ENCODE measurements at places on chromosomes 1 and 21. TPM values are rescaled to one million over a fixed set of nuclear protein-coding genes. Genes with fewer than 3 reads are reported as not detected.

Gene SPRR1A
- not detected for total RNA-seq

Gene SYPL2
- total RNA-seq = 0.26 TPM

Gene MX2
- 3.6 TPM for total RNA-seq

Gene EPRS1
- total RNA-seq = 193 TPM

Gene VANGL2
- not detected for total RNA-seq

Gene LEMD1
- total RNA-seq = not detected

Gene TCHH
- total RNA-seq = not detected

Gene TMPRSS15
- total RNA-seq = not detected

Gene GCSAML
- not detected for total RNA-seq

Gene HSD3B1
- total RNA-seq = not detected

DNA sequence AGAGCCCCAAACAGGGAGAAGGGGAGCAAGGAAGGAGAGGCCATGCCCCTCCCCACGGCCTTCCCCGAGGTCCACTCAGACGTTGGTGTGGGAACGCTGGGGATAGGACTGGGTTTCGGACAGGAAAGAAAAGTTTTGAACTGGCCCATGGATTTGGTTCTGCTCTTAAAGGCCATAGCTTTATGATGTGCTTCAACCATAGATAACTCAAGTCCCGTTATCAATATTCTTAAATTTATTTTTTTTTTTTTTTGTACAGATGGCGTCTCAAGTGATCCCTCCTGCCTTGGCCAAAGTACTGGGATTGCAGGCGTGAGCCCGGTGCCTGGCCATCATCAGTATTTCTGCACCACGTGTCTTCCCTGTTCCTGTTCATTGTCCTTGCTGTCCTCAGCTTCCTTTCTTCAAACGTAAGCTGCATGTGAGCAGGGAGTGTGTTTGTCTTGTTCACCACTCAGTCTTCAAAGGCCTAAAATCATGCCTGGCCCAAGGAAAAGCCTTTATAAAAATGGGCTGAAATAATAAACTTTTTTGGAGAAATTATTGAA lies 820 bp upstream of the KRTAP10-1 start:
- DNase-seq = no peak

GRCh38 chr1:91020967-91021685 lies 709 bp downstream of the ZNF644 start:
- peak; percentile 80 for DNase-seq

- no peak for DNase-seq
Measured at GRCh38 chr1:204255225-204255624, 41.4 kb upstream of the GOLT1A start.

- peak; percentile 30 for DNase-seq
Measured at GRCh38 chr1:12031039-12031980, 12.0 kb downstream of the MIIP start.

- peak; percentile 97 for DNase-seq
Measured at GRCh38 chr1:84847253-84848250, 45.5 kb downstream of the LPAR3 start.

DNA sequence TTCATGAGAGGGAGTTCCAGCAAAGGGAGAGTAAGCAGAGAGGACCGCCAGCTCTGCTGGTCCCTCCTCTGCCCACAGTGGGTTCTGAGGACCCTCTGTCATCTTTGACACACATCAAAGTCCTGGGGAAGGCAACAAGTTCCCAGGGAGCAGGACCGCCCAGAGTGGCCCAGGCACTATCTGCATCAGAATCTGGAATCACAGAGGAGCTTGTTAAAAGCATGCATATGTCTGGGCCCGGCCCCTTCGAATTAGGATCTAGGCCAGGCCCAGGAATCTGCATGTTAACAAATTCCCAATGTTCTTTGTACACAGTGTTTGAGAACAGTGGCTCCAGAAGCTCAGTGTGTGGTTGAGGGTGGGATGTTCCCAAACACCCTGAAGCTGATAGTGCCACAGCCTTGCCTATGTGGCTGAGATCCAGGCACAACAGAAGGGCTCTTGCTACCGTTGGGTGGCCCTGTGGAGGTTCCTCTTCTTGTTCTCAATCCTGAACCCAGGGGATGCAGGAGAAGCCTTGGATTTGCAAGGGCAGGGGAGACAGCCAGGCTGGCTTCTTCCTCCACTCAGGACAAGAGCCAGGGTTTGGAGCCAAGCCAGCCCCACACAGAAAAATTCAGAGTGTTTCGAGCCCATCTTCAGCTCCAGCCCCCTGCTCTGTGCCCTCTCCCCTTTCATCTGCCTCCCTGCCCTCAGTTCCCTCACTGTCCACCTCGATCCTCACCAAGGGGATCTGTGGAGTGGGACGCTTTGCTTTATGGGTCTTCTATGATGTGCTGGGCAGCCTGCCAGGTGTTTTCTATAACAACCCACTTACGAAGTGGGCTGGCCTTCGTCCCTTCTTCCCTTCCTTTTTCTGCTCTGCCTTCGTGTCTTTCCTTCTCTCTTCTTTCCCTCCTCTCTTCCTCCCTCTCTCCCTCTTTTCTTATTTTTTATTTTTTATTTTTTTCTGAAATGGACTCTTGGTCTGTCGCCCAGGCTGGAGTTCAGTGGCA lies 129.0 kb upstream of the TMPRSS2 start:
- no peak for DNase-seq

DNA sequence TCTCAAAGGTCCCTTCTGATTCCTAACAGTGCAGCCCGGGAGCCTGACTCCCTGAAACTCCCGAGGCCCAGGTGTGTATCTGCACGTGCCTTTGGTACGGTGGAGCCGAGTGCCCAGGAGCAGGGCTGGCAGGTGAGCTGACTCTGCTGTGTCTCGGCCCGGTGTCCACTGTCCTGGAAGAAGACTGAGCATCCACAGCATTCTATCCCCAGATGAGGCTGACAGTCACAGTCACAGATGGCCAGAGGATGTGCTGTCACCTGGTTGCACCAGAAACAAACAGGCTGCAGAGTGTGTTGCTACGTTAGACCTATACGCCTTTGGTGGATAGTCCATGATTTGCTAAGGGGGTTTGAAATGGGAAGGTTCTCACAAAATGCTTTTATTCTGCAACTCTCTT lies 9.8 kb downstream of the ETV3L start:
- DNase-seq = no peak

GRCh38 chr1:247212627-247213617 lies 41.1 kb upstream of the ZNF124 start:
- no peak for DNase-seq

GRCh38 chr1:245046315-245046714 lies 108.5 kb upstream of the KIF26B start:
- DNase-seq = no peak

GRCh38 chr1:52281518-52281917 lies 84.5 kb downstream of the CC2D1B start:
- peak; percentile 27 for DNase-seq

DNA sequence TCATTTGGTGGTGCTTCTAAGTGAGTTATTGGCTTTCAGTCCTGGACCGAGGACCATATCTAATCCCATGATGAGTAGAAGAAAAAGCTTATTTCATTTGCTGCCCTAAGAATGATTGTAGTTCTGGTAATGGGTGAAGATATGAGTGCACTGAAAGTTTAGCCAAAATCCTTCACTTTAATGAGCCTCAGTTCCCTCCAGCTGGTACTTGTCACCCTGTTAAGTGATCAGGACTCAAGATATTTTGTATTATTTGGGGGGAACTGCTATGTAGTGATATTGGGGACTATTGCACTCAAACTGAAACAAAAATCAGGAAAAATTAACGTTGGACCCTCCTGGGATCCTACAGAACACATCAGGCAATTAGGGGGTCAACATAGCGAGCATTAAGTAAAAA lies 165.9 kb downstream of the PRDM2 start:
- DNase-seq = no peak

DNA sequence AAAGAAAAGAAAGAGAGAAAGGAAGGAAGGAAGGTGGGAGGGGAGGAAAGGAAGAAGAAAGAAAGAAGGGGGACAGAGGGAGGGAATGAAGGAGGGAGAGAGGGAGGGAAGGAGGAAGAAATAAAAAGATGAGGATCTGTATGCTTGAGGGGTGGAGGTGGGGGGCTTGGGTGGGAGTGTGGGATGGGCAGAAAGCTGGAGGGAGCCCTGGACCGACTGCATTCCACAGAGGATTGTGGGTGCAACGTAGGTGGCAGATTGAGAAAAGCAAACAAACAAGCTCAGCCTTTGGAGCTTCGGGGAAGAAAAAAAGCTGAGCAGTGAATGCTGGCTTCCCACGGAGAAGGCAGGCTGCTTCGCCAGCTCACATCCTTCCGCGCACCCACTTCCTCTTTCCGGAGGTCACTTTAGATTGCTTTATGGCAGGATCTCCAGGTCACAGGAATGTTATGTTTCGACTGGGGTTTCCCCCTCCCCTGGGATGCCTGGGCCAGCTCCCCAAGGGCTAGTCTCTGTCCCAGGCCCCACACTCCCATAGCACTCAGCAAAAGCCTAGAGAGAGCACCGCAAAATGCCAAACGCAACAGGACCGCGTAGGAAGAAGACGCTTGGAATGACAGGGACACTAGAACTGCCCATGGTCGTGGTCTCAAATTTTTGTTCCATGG lies 20.7 kb upstream of the LGALS8 start:
- DNase-seq = peak; percentile 51

- DNase-seq = no peak
Measured at GRCh38 chr1:146019231-146020057, 2.1 kb downstream of the HJV start.

- DNase-seq = peak; percentile 97
Measured at GRCh38 chr1:228837817-228838716, 102.8 kb downstream of the RHOU start.

GRCh38 chr1:200302192-200302920 lies 107.5 kb downstream of the ZNF281 start:
- peak; percentile 58 for DNase-seq

DNA sequence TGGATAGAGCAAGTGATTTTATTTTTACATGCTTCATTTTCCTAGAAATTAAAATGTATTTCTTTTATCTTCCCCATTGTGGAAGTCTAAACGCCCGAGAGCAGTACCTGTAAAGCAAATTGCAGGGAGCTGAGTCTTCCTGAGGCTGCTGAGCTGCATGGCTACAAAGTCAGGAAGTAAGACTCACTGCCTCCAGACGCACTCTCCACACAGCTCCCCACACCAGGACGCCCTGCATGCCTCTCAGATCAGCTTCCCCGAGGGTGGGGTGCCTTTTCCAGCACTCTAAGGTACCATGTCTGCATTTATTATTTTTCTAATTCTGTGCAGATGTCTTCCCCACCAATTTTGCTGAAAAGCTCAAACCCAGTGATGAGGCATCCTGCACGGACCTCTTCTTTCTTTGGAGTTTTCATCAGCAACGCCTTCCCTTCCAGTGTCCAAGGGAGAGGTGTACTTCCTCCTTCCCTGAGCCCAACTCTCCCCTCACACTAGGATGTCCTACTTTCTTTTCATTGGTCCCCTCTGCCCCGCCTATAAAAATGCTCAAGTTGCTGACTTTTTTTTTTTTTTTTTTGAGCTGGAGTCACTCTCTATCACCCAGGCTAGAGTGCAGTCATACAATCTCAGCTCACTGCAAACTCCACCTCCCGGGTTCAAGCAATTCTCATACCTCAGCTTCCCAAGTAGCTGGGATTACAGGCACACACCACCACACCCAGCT lies 114.7 kb downstream of the PCNX2 start:
- no peak for DNase-seq

GRCh38 chr1:16979475-16980327 lies 719 bp downstream of the MFAP2 start:
- DNase-seq = peak; percentile 47

DNA sequence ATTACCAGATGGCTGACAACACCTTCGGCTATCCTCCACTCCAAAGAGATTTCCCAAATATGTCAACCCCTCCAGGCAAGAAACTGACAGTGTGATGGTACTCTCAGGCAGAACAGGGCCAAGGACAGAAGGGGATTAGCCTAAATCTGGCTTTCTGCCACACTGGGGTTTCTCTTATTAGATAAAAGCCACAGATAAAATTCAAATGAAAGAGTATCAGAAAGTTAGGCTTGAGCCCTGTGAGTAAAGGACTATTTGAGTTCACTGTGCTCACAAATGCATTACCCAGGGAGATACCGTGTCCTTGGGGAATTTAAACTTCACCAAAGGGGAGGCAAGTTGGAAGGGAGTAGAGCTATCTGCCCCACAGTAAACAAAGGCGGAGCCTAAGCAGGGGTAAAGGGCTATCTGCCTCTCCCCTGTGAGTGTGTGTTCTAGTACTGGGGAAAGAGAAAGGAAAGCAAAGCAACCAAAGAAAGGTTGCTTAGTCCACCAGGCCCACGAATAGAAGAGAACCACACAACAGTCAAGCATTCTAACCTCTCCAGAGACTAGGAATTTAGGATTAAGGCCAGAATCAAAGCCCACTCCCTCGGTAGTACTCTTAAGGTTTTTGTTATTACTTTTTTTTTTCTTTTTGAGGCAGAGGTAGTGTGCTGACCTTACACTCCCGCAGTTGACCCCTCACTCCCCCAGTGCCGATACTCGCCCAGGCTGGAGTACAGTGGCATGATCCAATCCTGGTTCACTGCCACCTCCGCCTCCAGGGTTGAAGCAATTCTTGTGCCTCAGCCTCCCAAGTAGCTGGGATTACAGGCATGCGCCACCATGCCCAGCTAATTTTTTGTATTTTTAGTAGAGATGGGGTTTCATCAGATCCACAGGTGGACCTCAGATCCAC lies 12.7 kb downstream of the TPM3 start:
- no peak for DNase-seq

DNA sequence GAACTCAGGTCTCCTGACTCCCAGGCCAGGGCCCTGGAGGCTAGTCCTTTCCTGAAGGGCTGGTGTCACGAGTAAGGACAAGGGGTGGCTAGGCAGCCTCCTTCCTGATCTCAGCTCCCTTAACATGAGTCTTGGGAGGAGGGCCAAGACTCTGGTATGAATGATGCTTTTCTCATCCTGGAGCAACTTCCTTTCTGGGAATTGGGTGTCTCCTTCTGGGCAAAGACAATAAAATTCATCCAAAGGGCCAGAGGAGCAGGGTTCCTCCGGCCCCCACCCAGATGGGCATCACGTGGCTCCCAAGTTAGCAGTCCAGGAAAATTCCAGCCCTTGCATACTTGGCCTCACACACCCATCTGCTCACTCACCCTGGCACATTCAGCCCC lies at the start of gene FAM167B:
FAM167B (plus strand) TSS at position 335 of the 386 bp plus-strand sequence. CDS start 200 bp downstream, outside the sequence.
- DNase-seq = peak; percentile 72

GRCh38 chr1:44524655-44525500 lies 119.8 kb downstream of the RNF220 start:
- no peak for DNase-seq

DNA sequence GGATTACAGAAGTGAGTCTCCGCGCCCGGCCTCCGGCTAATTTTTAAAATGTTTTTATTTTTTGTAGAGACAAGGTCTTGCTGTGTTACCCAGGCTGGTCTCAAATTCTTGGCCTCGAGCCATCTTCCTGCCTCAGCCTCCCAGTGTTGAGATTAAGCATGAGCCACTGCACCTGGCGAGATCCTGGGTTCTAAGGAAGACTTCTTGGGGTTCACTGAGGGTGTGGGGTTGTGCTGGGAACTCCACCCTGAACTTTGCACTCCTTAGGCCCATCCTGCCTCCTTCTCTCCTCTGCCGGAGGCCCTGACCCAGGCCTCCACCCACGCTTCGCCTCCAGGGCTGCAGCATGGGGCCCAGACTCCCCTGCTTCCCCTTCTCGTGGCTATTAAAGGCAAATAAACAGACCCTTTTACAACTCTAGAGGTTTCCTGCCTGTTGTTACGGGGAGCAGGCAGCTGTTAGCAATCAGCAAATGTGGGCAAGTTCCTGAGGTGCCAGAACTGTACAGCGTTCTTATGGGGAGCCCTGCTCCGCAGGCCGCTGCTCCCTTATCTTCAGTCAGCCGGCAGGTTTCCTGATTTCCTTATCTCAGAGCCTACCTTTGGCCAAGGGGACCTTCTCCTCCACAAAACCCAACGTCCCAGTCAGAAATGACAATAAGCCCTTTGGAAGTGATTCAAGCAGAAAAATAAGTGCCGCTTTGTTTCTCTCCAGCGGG lies 41.0 kb upstream of the LIN9 start:
- DNase-seq = no peak

Data from fibroblast of lung (primary cell).